ENCODE measurements at places on chromosomes 5 and 9. TPM values are rescaled to one million over a fixed set of nuclear protein-coding genes. Genes with fewer than 3 reads are reported as not detected.

Gene FRMD3
- 9.6 TPM for total RNA-seq

- no peaks in the 10 kb centered on the region for H3K36me3 ChIP-seq
- no peak for DNase-seq
- H3K27ac ChIP-seq = no peak overlapping the region
- no peak overlapping the region for H3K4me3 ChIP-seq
- H3K4me1 ChIP-seq = no peaks in the 10 kb centered on the region
Measured at GRCh38 chr9:7245976-7246580, 488.3 kb downstream of the KDM4C start.

- H3K4me3 ChIP-seq = no peak overlapping the region
- H3K4me1 ChIP-seq = peaks cover 26% of the 10 kb centered on the region
- 0 out of 3 replicates have a peak, but pooled peaks cover 11% of the 10 kb centered on the region for H3K36me3 ChIP-seq
- no peak overlapping the region for H3K27ac ChIP-seq
- H3K27me3 ChIP-seq = no peaks in the 10 kb centered on the region
Measured at GRCh38 chr5:95773335-95774059, 42.4 kb downstream of the RHOBTB3 start.

DNA sequence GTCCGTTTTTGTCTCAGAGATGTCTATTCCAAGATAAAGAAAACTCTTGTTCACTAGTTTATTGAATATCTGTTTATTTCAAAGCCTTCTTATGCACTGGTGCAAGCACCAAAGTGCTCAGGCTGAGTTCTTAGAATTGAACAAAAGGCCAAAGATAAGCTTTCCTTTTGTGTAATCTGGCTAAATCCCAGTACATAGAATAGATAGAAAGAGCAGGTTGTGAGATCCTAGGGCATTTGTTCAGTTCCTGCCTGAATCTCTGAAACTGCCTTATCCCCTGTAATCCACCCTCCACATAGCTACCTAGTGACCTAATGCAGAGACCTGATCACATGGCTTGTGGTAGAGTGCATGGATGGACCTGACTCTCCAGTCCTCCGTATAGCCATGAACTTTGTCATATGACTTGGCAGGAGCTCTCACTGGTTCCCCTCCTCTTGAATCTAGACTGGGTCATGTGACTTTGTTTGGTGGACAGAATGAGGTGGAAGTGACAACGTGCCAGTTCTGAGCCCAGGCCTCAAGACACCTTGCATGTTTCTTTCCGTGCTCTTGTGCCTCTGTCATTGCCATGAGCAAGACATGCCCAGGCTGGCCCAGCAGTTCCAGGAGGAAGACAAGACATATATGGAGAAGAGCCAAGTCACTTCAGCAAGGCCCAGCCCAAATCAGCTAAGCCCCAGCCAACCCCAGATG lies 139.3 kb upstream of the SHB start:
- no peak overlapping the region for H3K27ac ChIP-seq
- H3K27me3 ChIP-seq = peaks cover 4% of the 10 kb centered on the region
- H3K36me3 ChIP-seq = no peaks in the 10 kb centered on the region
- DNase-seq = peak; percentile 20
- H3K4me1 ChIP-seq = no peaks in the 10 kb centered on the region

GRCh38 chr5:166166071-166166470 lies 2125.4 kb upstream of the WWC1 start:
- H3K36me3 ChIP-seq = no peaks in the 10 kb centered on the region
- DNase-seq = no peak
- no peak overlapping the region for H3K27ac ChIP-seq
- H3K4me3 ChIP-seq = no peak overlapping the region
- no peaks in the 10 kb centered on the region for H3K27me3 ChIP-seq

DNA sequence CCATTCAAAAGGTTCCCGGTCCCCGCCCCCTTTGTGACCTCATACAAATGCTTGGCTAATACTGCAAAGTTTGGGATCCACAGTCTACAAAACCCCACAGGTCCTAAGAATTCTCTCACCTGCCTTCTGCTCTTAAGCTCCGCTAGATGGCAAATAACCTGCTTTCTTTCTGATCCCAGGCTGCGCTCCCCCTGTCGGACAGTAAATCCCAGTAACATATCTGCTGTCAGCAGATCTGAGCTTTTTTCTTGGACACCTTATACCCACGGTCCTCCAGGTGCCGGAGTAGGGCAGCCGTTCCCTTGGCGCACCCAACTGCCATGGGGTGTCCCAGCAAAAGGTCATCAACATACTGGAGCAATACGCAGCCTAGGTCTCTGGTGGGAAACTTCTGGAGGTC lies 39.0 kb upstream of the PPP1R26 start:
- H3K4me3 ChIP-seq = no peak overlapping the region
- H3K4me1 ChIP-seq = no peaks in the 10 kb centered on the region
- DNase-seq = peak; percentile 80

GRCh38 chr9:99400184-99400731 lies 178.2 kb downstream of the SEC61B start:
- no peak overlapping the region for H3K27ac ChIP-seq
- H3K36me3 ChIP-seq = no peaks in the 10 kb centered on the region
- H3K4me1 ChIP-seq = no peaks in the 10 kb centered on the region
- no peak for DNase-seq
